ENCODE measurements at places on chromosomes 5 and 9.

- no peak for DNase-seq
Observed at GRCh38 chr5:116573279-116573701, 1.3 kb downstream of the SEMA6A start.

GRCh38 chr5:41176952-41177351 lies 36.4 kb downstream of the C6 start:
- DNase-seq: no peak

- no peak for DNase-seq
Observed at GRCh38 chr5:145218982-145219381, 616.2 kb downstream of the PRELID2 start.

GRCh38 chr5:80747922-80748321 lies 93.1 kb upstream of the DHFR start:
- DNase-seq: no peak

- no peak for DNase-seq
Observed at GRCh38 chr9:99544526-99544925, 277.2 kb upstream of the NR4A3 start.

GRCh38 chr5:74885170-74885569 lies 19.0 kb upstream of the FAM169A start:
- DNase-seq: no peak

DNA sequence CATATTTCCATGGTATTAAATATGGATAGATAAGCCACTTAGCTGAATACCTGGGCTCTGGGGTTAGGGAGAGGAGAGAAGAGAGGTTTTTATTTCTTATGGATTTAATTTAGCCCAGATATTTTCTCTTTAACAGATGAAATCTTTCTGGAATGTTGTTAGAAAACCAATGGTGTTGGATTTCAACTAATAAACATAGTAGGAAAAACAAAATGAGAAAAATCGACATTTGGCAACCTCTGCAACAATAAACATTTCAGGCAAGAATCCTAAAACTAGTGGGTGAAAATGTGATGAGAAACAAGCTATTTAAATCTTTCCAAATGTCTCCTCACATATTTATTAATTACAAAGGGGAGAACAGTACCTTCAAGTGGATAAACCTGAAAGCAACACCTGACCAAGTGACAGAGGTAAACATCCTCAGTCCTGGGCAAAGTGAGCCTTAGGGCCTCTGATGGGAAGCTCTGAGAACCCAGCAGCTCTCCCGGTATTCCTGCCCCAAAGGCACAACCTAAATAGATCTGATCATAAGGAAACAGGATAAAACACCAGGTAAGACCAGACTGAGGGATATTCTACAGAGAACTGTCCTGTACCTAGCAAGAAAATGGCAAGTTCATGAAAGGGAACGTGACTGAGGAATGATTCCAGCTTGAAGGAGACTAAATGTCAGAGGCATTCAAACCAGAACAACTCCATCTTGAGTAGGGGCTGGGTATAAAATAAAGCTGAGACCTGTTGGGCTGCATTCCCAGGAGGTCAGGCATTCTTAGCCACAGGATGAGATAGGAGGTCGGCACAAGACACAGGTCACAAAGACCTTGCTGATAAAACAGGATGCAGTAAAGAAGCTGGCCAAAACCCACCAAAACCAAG lies 163.7 kb downstream of the ESM1 start:
- DNase-seq: no peak

- DNase-seq: no peak
Observed at GRCh38 chr9:96391021-96391765, 7.7 kb upstream of the SLC35D2 start.

- no peak for DNase-seq
Observed at GRCh38 chr5:65778126-65778525, 56.1 kb downstream of the NLN start.

DNA sequence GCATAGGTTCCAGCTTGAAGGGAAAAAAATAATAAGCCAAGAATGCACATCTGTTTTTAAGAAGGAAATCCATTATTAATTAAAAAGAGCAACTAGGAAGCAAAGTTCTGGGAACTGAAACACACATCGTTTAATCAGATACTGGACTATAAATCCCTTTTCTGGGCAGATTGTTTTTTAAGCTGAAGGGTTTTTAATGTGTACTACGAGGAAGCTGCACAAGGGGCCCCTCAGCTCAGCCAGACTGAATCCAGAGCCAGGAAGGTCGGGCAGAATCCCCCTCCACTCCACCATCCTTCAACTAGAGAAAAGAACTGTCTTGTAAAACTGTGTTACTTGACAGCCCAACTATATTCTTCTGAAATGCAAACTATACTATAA lies 49.2 kb downstream of the ROR2 start:
- DNase-seq: no peak

DNA sequence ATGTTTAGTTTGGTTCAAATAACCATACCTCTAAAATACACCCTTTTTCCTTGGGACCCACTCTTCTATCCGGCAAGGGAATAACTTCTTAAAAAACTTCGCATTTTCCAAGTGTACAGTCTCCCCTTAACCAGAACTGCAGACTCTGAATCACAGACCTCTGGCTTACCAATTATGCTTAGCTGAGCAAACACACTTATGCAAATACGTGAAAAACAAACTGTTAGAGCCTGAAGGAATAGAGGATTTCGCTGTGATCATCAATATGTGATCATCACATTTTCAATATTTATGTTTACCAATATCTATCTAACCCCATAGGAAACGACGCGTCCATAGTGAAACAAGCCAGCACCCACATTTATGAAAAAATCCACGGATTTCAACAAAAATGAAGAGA lies 1.3 kb downstream of the LPAR1 start:
- no peak for DNase-seq

- no peak for DNase-seq
Observed at GRCh38 chr9:115531410-115532125, 413.6 kb upstream of the TNC start.

- DNase-seq: no peak
Observed at GRCh38 chr5:152470167-152470566, 65.1 kb upstream of the NMUR2 start.

- no peak for DNase-seq
Observed at GRCh38 chr5:73388306-73388684, 60.3 kb downstream of the FOXD1 start.

- no peak for DNase-seq
Observed at GRCh38 chr5:163626904-163627434, 121.5 kb downstream of the MAT2B start.

DNA sequence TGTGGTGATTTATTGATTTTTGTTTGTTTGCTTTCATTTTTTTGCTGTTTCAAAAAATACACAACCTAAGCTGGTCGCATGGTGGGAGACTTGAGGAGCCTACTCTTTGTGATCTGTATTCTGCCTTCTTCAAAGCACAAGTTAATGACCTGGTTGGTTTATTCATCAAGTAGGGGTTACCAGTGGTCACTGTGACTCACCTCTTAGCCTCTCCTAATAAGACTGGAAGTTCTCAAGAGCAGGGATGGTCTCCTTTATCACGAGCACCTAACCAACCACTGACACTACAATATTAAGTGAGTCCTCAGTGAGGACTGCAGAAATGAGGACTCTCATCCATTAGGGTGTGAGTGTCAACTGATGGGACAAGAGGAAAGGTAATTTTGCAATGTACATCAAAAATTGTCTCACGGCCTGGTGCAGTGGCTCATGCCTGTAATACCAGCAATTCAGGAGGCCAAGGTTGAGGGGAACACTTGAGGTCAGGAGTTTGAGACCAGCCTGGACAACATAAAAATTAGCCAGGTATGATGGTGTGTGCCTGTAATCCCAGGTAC lies 13.6 kb upstream of the MTMR12 start:
- no peak for DNase-seq

DNA sequence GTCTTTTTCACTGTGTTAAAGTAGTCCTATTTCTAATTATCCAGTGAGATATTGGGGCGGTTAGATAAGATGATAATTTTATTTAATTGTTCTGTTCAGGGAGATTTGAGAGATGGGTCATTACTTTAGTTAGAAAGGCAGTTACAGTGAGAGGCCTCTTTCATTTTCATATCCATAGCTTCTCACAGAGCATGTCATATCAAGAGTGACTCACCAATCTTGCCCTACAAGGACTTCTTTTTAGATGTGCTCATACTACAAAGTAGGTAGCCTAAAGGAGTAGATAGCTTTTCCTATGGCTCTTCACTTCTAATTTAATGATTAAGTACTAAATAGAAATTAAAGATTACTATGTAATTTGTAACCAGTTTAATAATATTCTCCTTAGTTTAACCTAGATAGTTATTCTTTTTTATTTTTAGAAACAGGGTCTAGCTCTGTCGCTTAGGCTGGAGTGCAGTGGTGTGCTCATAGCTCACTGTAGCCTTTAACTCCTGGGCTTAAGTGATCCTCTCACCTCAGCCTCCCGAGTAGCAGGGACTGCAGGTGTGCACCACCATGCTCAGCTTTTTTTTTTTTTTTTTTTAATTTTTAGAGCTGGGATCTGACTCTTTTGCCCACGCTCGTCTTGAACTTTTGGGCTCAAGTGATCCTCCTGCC lies 71.0 kb downstream of the FER start:
- DNase-seq: no peak

DNA sequence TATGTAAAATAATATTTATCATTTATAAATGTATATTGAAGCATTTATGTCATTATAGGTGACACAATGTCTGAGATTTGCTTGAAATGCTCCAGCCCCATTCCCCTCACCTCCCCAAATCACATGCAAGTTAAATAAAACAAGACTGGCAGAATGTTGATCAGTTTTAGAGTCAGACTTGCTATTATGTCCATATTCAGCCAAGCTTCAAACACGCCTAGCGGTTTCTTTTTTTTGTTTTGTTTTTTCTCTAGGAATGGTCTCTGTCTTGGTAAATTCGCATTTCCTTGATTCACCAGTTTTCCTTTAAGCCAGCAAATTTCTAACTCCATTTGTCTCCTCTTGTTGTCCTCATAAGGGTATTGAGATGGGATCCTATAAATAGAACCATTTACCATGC lies 153.0 kb upstream of the HMHB1 start:
- DNase-seq: no peak

DNA sequence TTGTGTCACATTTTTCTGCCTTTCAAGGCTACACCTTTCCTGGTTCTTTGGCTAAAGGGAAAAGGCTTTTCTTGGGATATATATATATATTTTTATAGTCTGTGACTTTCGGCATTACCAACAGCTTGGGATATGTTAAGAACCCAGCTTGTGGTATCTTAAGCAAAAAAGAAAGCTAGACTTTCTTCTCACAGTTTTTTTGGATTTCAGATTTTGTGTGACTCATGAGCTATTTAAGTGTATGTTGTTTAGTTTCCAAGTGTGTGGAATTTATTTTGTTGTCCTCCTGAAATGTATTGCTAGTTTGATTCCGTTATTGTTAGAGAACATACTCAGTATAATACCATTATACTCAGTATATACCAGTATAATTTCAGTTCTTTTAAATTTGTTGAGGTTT lies 64.8 kb downstream of the ERCC6L2 start:
- no peak for DNase-seq

DNA sequence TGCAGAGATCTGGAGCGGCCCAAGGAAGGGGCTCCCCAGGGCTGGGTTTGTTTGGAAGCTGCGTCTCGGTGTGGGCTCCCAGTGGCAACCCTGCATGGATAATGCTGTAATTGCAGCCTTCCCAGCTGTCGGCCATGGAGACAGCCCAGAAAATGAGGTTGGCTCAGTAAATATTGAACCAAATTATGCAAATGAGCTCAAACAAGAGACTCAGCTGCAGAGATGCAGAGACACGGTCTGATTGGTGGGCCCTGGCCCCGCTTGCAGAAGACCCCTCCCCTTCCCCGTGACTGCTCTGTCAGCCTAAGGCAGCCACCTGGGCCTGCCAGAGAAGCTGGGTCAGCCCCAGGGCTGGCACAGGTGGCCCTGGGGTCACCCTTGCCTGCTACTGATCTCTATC lies 75.9 kb downstream of the RAD23B start:
- no peak for DNase-seq

DNA sequence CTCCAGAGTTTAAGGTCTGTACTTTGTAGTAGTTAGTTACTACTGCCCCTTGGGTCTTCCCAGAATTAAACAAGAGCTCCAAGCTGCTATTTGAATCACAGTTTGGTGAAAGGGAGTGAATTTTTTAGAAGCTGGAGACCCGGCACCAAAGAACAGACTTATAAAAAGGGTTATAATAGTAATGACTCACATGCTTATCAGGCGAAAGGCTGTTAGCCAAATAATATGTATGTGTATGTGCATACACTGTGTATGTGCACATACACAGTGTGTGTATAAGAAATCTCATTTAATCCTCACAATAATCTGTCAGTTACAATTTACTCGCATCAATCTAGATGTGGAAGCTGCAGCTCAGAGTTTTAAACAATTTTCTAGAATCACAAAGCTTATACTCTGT lies 59.5 kb upstream of the ITGA1 start:
- no peak for DNase-seq

DNA sequence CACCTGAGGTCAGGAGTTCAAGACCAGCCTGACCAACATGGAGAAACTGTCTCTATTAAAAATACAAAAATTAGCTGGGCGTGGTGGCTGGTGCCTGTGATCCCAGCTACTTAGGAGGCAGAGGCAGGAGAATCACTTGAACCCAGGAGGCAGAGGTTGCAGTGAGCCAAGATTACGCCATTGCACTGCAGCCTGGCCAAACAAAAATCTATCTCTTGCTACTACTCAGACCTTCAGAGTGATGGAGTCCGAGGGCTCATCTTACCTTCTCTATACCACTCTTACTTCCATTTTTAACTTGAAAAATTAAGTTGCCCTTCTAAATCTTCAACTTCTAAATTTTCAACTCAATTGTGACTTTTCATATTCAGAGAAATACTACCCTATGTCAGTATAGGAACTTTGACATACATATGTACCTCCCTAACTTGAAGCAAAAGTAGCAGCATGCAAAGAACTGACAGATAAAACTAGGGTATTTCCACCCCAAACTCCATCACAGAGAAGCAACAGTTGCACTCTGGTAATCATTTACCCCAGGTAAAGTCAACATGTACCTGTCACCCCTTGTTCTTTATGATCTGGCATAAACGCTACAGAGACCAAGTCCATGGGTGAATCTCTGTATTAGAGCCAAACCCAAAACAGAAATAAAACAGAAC lies 11.4 kb downstream of the ZFAND5 start:
- no peak for DNase-seq

- DNase-seq: no peak
Observed at GRCh38 chr9:110291921-110292557, 35.7 kb upstream of the TXN start.

- DNase-seq: no peak
Observed at GRCh38 chr9:80649001-80649420, 1040.3 kb downstream of the TLE1 start.

DNA sequence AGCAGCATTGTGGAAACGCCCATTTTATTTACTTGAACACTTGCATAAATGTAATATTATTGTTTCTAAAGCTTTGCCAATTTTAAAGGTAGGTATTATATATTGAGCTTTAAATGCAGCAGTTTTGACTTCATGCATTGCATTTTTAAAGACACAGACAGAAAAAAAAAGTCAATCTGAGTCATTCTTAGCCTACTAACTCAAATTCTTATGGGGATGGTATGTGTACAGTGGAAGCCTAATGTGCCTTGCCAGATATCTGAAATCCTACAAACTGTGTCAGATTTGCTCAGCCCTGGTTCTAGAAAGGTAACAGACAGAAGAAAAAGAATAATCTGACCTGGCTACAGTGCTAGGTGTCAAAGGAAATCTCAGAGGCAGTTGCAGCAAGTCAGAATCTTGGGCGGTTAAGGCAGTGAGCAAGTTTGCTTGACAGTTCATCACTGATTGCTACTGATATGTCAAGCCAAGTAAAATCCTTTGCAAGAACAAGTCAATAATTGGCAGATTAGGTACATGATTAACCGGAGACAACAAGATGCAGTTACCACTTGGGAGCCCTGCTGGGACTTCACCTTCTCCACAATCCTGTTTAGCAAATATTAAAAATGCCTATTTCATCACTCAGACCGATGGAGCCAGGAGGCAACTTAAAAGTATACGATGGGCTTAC lies 224.8 kb upstream of the WWC1 start:
- DNase-seq: no peak

All from naive B cell (primary cell).